ENCODE measurements at places on chromosomes 13 and 19.

DNA sequence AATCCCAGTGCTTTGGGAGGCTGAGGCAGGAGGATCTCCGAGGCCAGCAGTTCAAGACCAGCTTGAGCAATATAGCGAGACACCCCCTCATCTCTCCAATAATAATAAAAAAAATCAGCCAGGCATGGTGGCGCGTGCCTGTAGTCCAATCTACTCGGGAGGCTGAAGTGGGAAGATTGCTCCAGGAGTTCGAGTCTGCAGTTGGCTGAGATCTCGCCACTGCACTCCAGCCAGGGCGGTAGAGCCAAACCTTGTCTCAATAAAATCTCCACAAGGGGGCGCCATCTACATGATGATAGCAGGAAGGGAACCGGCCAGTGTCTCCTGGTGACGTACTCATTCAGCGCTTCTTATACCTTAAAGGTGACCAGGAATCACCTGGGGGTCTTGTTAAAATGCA is 13.6 kb upstream of the C5AR1 start:
- peak; percentile 93 for DNase-seq

- DNase-seq = no peak
These were observed 428.1 kb downstream of the ITGBL1 start for GRCh38 chr13:101880581-101880980.

DNA sequence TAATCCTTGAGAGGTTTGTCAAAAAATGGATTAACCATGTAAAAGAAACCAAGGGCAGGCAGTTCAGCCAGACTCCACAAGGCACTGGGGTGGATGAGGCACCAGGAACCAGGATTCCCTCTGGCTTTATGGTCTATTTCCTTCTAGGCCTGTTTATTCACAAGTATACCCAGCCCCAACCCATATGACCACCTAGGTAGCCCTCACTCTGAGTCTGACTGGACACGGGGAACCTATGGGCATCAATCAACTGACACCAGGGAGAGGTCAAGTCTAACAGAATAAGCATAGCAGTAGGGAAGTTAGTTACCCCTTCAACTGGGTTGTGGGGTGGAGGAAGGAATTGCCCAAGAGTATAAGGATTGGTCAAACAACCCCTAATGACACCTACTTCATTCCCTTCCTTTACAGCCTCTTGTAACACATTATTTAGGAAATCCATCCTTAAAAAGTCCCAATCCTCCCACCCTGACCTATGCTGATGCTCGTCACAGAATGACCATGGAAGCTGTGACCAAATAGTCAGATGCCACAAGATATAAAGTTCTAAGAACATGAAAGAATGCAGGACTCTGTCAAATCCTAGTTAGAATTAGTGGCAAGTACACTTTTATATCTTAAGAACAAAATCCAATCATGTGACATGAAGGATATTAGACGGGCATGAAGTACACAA is 31.7 kb downstream of the PEG3 start:
- no peak for DNase-seq

- DNase-seq = no peak
These were observed 12.5 kb downstream of the PROSER1 start for GRCh38 chr13:39025433-39025839.

- DNase-seq = peak; percentile 63
These were observed 11.3 kb upstream of the FFAR2 start for GRCh38 chr19:35436477-35437405.
